Glomerular endothelial cell (primary cell): ENCODE measurements at places on chromosomes 7 and 10. TPM values are rescaled to one million over a fixed set of nuclear protein-coding genes. Genes with fewer than 3 reads are reported as not detected.

Gene NYAP1
- 2.5 and 3.6 TPM in 2 replicates for total RNA-seq

GRCh38 chr10:12790270-12790669 is 211.2 kb downstream of the CCDC3 start:
- no peak for DNase-seq

Gene SLC26A4
- total RNA-seq = 0.47 and 0.73 TPM in 2 replicates

- no peak for DNase-seq
Observed at GRCh38 chr10:3294919-3295581, 122.5 kb upstream of the PITRM1 start.

GRCh38 chr10:103013416-103013815 is 95.3 kb downstream of the CNNM2 start:
- DNase-seq = no peak

- no peak for DNase-seq
Observed at GRCh38 chr10:24174014-24174413, 34.9 kb upstream of the KIAA1217 start.

DNA sequence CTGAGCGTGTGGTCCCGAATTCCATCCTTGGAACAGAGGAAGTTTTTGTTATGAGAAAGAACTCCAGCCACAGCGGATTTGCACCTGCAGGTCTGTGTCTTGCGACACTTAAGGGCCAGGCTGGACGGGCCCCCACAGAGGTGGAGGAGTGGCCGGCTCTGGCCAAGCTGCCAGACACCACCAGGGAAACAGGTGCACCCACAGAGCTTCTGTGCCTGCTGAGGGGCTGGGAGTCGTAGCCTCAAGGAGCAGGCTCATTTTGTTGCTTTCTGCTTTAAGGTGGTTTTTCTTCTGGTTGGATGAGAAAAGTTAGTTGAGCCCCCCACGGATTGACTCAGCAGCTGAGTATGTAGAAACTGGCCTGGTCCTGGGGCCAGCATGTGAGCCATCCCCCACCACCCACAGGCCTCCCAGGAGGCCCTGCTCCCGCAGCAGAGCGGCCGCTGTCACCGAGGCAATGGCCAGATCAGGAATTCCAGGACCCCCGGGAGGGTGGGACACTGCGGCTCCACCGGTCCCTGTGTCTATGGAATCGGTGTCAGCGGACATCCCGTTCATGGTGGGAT is 41.9 kb downstream of the NKX6-2 start:
- no peak for DNase-seq

Gene SCIN
- 0.35 and 0.58 TPM in 2 replicates for total RNA-seq

DNA sequence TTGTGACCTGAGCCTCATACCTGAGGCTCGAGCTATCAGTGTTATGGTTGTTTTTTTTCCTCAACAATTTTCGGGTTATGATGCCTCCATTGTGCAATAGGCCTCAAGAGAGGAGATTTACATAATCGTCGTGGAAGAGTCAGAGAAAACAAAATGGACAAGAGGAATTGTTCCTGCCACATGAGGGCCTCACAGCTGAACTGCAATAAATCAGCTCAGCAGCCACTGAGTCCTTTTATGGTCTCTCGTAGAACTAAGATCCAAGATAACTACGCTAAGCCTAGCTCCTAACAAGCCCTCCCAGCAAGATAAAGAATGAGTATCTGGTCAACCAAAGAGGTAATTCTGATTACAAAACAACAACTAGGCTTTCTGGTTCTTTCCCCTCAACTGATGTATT is 336.8 kb downstream of the WDR11 start:
- no peak for DNase-seq

GRCh38 chr10:102555781-102556328 is 52.1 kb downstream of the SUFU start:
- DNase-seq = no peak

DNA sequence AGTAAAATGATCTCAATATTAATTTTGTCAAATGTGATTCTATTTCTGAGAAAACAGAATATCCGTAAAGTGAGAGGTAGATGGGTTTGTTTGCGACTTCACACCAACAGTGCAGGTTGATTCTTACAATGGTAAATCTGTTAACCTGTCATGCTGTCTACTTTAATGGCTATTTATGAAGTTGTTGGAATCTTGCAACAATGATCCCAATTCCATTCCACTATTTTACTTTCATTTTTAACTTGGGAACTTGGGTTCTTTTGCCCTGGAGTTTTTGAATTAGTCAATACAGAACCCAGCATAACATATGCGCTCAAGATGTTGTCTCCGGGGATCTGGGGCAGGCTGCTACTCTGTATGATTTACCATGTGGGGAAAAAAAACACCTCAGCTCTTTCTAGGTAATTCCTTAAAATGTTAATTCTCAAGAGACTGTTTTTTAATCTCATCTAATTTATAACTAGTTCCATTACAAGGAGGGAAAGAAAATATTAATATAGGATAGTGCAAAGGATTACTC is 1.2 kb downstream of the LGI1 start:
- no peak for DNase-seq

DNA sequence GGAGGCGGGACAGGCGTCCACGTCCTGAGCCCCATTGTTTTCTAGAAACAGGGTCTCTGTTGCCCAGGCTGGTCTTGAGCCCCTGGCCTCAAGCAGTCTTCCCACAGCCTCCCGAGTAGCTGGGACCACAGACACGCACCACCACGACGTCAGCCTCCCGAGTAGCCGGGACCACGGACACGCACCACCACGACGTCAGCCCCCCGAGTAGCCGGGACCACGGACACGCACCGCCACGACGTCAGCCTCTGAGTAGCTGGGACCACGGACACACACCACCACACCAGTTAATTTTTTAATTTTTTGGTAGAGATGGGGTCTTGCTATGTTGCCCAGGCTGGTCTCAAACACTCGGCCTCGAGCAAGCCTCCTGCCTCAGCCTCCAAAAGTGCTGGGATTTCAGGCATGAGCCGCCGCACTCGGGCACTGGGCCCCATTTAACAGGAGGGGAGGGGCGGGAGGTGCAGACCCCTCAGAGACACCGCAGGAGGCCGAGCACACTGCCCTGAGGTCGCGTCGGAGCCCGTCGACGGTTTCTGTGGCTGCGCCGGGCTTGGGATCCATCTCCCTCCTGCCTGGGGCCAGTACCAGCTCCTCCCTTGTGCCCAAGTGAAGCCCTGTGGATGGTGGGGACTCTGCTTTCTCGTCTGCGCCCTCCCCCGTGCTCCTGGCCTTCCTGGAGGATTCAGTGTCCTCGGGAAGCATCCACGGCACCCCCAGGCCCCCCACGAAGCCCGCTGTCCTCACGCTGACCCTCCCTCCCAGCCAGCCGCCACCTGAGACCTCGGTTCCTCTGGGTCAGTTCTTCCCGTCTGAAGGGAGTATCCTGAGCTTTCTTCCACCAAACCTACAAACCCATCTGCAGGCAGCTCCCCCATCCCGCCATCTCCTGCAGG is 13.0 kb downstream of the FAM20C start:
- DNase-seq = no peak

- DNase-seq = no peak
Observed at GRCh38 chr7:98278408-98278807, 3.1 kb upstream of the BRI3 start.

DNA sequence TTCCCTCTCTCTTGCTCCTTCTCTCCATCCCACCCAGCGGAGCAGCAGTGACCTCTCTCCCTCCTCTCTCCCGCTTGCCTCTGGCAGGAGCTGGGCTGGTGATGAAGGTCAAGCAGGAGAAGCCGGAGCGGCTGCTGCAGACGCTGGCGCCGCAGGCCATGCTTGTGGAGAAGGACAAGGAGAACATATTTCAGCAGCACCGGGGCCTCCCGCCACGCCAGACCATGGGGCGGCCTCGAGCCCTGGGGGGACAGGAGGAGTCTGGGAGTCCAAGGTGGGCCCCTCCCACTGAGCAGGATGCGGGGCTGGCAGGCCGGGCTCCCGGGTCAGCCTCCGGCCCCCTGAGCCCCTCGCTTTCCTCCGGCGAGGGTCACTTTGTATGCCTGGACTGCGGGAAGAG is 17.3 kb downstream of the ZNF775 start:
- DNase-seq = no peak

GRCh38 chr10:32332299-32332750 is 14.6 kb downstream of the EPC1 start:
- DNase-seq = no peak

GRCh38 chr7:132317701-132318351 is 258.4 kb downstream of the PLXNA4 start:
- DNase-seq = no peak

DNA sequence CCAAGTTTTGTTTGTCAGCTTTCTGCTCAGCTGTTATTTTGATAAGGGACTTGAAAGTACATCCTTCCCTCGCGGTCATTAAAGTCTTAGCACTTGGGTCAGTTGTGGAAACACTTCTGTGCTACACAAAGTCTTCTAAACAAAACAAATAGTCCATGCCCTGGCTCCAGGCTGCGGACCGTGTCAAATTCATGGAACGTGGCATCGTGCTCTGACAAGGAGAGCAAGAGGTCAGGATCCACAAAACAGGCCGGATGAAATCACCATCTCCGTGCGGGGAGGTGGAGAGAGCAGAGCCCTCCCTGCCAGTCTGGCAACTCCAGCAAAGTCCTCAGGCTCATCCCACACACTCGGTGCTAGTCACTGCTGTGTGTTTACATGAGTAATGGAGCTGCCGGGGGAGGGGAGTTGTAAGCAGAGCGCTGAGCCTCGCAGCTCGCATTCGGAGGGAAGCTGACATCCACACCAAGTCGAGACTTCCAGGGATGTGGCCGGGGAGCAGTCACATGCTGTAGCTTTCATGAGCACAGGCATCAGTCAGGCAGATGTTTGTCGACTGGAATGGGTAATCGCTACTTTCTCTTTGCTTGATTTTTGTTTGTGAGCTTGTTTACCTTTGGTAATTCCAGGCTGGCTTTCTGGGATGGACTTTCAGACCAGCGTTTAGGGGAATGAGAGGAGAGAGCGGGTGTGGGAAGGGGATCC is 147.6 kb downstream of the ARID5B start:
- DNase-seq = peak; percentile 64

DNA sequence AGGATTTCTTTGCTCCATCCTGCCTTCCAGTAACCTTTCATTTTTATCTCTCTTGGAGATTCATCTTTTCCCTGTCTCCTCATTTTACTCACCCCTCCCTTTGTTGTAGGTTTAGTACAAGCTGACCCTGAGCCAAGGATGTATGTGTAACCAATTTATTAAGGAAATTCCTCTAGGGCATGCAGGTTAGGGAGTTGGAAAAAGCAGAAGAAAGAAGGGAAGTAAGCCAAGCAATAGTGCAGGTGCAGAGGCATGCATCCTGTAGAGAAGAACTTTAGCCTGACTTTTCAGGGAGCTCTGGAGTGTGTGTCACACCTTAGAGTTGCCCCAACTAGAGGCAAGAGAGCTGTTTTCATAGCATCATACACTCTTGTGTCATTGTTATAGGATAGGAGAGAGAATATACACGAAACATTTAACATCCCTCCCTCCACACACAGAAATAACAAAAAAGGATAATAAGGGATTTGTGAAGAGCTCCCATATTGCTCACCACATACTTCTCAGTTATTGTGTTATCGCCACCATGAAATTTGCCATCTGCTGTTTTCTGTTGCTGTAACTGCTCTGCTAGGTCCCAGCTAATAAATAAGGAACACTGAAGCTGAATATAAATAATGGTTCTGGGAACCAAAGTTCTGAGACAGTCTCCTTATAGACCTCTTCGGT is 21.8 kb upstream of the SEMA3C start:
- no peak for DNase-seq

Gene CSGALNACT2
- total RNA-seq = 19.4 and 28.6 TPM in 2 replicates
